H54 (cell line): ENCODE measurements at places on chromosomes 5 and 9.
A peak's percentile ranks its signal among the peaks of the same experiment; 100 is the strongest.

GRCh38 chr5:140795259-140795641 is 598 bp downstream of the PCDHA2 start:
- DNase-seq = peak; percentile 54

DNA sequence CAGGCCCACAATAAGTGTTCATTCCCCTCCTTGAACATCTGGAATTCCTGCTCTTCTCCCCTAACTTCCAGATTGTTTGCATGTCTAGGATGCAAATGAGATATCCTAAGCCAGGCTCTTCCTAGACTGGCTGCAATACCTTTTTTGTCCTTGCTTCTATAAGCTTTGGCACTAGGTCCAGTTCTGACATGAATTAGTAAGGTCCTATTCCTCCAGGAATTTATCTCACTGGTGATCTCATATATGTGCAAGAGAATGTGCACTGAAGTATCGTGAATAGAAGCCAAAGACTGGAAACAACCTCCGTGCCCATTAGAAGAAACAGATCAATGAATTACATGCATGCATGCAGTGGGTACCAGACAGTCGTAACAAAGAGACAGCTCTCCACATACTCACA is 25.2 kb downstream of the DUSP1 start:
- DNase-seq = no peak

GRCh38 chr5:109191153-109191558 is 218.6 kb downstream of the PJA2 start:
- DNase-seq = no peak

GRCh38 chr9:130668659-130669058 is 4.3 kb downstream of the PRDM12 start:
- no peak for DNase-seq

- no peak for DNase-seq
Observed at GRCh38 chr5:57306359-57306758, 132.5 kb downstream of the GPBP1 start.
